ENCODE measurements at places on chromosomes 7 and 10. TPM values are rescaled to one million over a fixed set of nuclear protein-coding genes. Genes with fewer than 3 reads are reported as not detected.

The KCNH2 gene
- total RNA-seq: 14.4 TPM

The MYL10 gene
- 8.8 TPM for total RNA-seq

The ANKRD7 gene
- 2.5 TPM for total RNA-seq

The ITPRID1 gene
- not detected for total RNA-seq

The KCP gene
- 16.2 TPM for total RNA-seq

The ANKRD30A gene
- not detected for total RNA-seq

The CTAGE8 gene
- total RNA-seq: 1.8 TPM

The FGFR2 gene
- total RNA-seq: 120 TPM

The SUFU gene
- total RNA-seq: 15.8 TPM

The GPNMB gene
- 31.2 TPM for total RNA-seq

The FBXL13 gene
- 3.2 TPM for total RNA-seq

The CH25H gene
- 0.41 TPM for total RNA-seq

The PTF1A gene
- not detected for total RNA-seq

The PLEKHS1 gene
- total RNA-seq: 0.18 TPM

The CACNB2 gene
- 3.8 TPM for total RNA-seq

The AKR1C8 gene
- 0.41 TPM for total RNA-seq

The C10orf53 gene
- not detected for total RNA-seq

The ARPC1A gene
- total RNA-seq: 93.0 TPM

The CTTNBP2 gene
- total RNA-seq: 16.5 TPM

The C7orf57 gene
- total RNA-seq: 0.29 TPM

The KAZALD1 gene
- total RNA-seq: 12.7 TPM

The PPP1R17 gene
- not detected for total RNA-seq

The P4HA1 gene
- total RNA-seq: 52.2 TPM

The SCART1 gene
- 4.5 TPM for total RNA-seq

The BET1 gene
- total RNA-seq: 39.6 TPM

The ZNF248 gene
- total RNA-seq: 22.9 TPM

The SMKR1 gene
- 0.53 TPM for total RNA-seq

The MSMB gene
- not detected for total RNA-seq

The GIMAP2 gene
- 10.0 TPM for total RNA-seq

The LHFPL3 gene
- not detected for total RNA-seq

The DCLRE1A gene
- 8.5 TPM for total RNA-seq

The OR9A2 gene
- 0.53 TPM for total RNA-seq

The NUTM2B gene
- total RNA-seq: 0.23 TPM

The TMEM243 gene
- 32.3 TPM for total RNA-seq

The ANKRD61 gene
- not detected for total RNA-seq

The TUBAL3 gene
- total RNA-seq: not detected

The TMEM140 gene
- total RNA-seq: 8.9 TPM

The MMRN2 gene
- total RNA-seq: 40.6 TPM

The OR2A7 gene
- total RNA-seq: 17.2 TPM

The GOLGA7B gene
- total RNA-seq: 0.35 TPM

The DRGX gene
- not detected for total RNA-seq

The SHH gene
- total RNA-seq: 1.8 TPM

The ACSL5 gene
- total RNA-seq: 7.0 TPM

The TAS2R3 gene
- 7.1 TPM for total RNA-seq

The H2BK1 gene
- not detected for total RNA-seq

The FAM131B gene
- total RNA-seq: 1.9 TPM

The CACNA2D1 gene
- total RNA-seq: 52.7 TPM

The TMEM184A gene
- total RNA-seq: 9.8 TPM

The CCDC172 gene
- not detected for total RNA-seq

The GPR15LG gene
- total RNA-seq: 0.64 TPM

The ASB13 gene
- 12.8 TPM for total RNA-seq

The ADAMTS14 gene
- total RNA-seq: 4.0 TPM

The UCN3 gene
- not detected for total RNA-seq

The SH2D4B gene
- total RNA-seq: 0.12 TPM

The TRIM74 gene
- 1.6 TPM for total RNA-seq

The PRPS1L1 gene
- not detected for total RNA-seq

The BUB3 gene
- 177 TPM for total RNA-seq

The NRP1 gene
- 170 TPM for total RNA-seq

The TMEM178B gene
- total RNA-seq: 0.93 TPM

The ARMC10 gene
- 35.6 TPM for total RNA-seq
